ENCODE measurements at places on chromosomes 3 and 15.

- DNase-seq, result no peak
Measured at GRCh38 chr3:194988495-194989165, 282.3 kb downstream of the XXYLT1 start.

DNA sequence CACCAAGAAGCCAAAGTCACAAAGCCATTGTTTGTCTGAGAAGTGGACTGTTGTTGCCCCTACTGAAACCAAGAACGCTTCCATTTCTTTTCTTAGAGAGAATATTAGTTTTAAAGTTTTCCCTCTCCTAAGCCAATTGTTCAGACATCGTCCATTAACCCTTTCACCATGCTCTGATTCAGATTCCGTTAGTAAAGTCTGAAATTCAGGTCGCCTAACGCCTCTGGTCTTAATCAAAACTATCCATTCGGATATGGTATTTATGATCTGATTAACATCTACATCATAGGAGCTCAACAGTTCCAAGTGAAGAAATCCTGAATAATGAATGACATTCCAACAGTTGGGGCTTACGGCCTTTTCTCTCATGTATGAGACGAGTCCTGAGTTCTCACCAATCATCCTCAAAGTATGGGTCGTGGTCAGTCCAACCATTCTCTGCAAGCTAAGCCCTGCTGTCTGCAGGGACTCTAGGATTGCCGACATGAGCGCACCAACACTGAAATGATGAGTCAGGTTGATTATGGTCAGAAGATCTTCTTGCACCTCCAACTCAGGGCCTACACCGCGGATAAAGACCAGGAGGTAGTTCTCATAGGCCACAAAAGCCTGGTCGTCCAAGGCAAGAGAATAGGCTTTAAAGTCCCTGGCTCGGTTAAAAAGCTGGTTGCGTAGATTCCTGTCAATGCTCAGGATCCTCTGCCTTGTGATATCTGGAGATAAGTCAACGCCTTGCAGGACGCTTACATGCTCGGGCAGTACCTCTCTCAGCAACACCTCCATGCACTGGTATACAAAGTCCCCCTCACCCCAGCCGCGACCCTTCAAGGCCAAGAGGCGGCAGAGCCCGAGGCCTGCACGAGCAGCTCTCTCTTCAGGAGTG lies 767 bp downstream of the EPM2AIP1 start:
- no peak for DNase-seq

GRCh38 chr15:92429378-92430068 lies 35.8 kb downstream of the ST8SIA2 start:
- DNase-seq, result no peak

GRCh38 chr3:55480911-55481743 lies 6.0 kb downstream of the WNT5A start:
- DNase-seq, result no peak
